AG08396 (cell line): ENCODE measurements at places on chromosomes 12 and 14.

GRCh38 chr12:12924169-12924568 lies 27.8 kb downstream of the GPRC5D start:
- no peak for DNase-seq

DNA sequence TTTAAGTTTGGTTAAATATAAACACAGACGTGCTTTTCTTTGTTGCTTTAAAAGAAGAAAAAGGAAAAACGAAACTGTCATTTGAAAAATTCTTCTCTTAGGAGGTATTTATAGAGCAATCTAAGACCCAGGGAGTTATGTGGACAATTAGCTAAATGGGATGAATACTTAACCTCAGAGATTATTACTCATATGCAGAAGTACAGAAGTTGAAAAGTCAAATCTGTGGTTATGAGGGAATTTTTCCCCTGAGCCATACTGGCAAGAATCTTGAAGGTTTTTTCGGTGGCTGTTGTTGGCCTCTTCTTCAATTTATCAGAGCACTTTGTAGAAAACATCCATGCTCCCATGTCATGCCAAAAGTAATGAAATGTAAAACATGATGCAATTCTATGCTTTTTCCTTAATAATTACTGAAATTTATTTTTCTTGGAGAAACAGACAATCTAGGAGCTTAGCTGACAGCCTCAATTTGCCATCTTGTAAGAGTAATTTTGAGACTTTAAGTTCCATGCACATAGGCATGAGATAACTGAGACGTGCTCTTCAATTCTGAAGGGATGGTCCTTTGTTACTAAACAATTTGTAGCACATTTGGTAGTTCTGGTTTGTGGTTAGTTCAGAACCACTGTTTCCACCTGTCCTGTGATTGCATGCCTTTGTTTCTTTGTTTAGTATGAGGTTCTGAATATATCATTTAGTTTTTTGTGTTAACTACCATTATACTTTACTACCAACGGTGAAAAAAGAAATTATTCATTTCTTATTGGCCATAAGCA lies 126.6 kb downstream of the BCAT1 start:
- DNase-seq: peak; percentile 17

DNA sequence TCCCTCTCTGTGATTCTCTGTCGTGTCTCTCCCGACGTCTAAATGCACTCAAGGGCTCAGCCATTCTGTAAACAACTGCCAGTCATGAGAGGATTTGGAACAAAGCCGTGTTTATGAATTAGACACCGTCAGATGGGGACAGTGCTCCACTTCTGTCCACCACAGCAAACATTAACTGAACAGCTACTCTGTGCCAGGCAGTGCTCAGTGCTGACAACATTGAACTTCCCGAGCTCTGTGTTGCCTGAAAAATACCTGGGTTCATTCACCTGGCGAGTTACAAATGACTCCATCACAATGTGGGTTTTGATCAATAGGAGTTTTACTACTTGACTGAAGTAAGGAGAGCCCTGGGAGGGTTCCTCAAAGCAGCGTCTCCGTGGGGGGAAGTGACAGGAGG lies 139.3 kb downstream of the GLT1D1 start:
- DNase-seq: no peak

GRCh38 chr12:132300789-132301722 lies 28.3 kb downstream of the GALNT9 start:
- DNase-seq: no peak

- DNase-seq: no peak
These were observed 28.1 kb downstream of the DYRK2 start for GRCh38 chr12:67676624-67677023.

DNA sequence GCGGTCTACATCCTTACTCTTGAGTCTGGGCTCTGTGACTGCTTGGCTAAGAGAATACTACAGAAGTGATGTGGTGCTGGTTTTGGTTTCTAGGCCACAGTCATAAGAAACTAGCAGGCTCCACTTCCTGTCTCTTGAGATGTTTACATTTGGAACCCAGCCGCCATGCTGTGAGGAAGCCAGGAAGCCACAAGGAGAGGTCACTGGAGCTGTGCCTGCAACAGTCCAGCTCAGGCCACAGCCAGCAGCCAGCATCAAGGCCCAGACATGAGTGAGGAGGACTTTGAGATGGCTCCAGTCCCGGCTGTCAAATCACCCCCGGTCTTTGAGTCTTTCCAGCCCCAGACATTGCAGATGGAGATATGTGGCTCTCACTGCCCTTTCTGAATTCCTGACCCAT lies 12.9 kb upstream of the FAM181A start:
- no peak for DNase-seq

DNA sequence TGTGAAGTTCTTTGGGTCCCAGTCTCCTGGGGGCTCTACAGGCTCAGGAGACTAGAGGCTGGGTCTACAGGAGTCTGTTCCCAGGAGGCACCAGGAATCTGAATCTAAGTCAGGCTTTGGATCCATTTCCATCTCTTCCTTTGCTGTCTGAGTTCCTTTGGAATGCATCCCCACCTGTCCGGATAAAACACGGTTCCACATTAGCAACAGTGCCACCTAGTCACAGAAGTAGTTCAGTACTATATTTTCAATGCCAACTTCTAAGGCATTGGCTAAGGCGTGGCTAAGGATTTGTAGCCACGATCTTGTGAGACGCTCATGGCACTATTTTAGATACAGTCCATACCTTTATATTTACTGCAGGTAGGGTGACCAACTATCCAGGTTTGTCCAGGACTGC lies 15.1 kb downstream of the ZC2HC1C start:
- no peak for DNase-seq

DNA sequence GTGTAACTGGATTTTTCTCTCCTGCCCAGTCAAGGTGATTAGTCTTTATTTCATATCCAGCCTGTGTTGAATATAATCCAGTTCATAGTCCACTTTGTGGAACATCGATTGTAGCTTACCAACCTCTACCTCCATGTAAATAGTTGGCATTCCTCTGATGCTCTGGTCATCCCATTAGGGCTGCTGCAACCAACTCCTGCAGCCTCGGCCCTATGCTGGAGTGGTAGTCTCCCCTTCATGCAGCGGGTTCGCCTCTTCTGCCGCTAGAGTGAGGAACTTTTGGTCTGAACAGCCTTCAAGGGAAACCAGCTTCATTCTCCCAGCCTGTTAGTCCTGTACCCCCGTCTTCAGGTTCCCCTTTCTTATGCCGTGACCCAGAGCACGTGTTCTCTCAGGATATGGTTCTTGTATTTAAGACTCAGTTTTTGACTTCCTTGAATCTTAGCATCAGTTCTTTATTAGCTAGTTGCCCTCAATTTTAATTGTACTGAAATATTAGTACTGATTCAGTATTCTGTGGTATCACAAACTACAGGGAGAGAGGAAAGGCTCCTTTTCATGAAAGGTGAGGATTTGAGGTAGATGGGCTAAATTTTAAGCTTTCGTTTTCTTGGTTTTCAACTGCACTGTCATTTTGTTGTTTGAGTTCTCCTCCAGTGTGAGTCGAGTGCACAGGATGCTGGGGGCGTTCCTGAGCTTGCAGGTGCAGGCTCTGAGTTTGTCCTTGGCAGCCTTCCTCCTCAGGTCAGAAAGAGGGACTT lies 33.2 kb downstream of the ZNF664 start:
- no peak for DNase-seq

DNA sequence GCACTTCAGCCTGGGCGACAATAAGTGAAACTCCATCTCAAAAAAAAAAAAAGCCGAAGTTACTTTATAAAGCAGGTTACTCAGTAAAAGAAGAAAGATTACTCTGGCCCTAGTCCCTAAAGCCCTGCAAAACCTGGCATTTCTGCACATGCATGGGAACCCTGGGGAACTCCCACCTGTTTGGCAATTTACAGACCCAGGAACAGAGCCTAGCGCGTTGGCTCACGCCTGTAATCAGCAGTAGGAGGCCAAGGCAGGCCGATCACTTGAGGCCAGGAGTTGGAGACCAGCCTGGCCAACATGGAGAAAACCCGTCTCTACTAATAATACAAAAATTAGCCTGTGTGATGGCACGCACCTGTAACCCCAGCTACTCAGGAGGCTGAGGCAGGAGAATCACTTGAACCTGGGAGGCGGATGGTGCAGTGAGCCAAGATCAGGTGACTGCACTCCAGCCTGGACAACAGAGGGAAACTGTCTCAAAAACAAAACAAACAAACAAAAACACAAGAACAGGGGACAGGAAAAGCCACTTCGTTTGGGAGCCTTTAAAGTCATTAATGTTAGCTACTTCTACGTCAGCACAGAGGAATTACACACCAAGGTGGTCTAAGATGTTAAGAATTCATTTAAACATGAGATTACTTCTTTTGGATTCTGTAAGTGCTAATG lies 34.1 kb upstream of the SPTSSA start:
- no peak for DNase-seq

DNA sequence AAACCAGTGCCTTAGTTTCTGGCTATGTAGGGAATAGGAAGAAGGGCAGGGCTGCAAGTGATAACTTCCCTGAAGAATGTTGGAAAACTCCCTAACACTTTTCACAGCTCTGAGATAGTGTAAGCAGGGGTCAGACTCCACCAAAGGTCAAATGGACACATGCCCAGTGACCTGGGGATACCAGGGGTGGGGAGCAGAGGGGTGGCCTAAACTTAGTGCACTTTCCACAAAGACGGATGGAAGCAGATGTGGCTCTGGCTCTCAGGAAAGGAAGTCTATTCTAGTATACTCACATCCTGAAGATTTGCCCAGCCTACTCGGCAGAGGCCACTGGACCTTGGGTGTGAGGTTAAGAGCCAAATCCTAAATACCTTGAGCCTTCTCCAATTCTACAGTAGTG lies 285.8 kb downstream of the NUAK1 start:
- no peak for DNase-seq

- DNase-seq: peak; percentile 25
These were observed 227.7 kb downstream of the SLC16A7 start for GRCh38 chr12:59823567-59823966.

GRCh38 chr12:123041811-123042655 lies 61.6 kb downstream of the ARL6IP4 start:
- DNase-seq: peak; percentile 86

- DNase-seq: no peak
These were observed 322.0 kb downstream of the TMTC2 start for GRCh38 chr12:83008703-83009102.

DNA sequence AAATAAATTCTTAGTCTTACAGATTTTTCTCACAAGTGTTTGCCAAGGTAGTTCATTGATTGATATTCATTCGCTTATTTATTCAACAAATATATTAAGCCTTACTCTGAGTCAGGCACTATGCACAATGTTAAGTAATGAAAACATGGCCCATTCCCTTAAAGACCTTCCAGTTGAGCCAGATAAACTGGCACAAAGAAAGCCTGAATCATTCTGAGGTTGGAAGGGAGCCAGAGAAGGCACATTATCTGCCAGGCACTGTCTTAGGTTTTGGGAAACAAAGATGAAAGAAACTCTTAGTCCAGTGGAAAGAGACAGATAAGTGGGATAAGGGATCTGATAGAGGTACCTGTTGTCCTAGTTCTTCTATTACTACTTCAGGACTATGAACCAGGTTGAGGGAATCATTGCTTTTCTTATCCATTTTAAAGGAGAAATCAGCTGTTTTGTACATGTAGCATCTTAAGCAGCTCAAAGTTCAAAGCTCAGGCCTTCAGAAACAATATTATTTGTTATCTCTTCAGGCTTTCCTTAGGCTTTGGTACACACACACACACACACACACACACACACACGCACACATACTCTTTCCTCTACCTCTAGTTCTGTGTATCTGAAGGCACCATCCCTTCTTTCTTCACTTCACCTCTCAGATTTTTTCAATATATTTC lies 27.0 kb downstream of the PDE6H start:
- DNase-seq: no peak

DNA sequence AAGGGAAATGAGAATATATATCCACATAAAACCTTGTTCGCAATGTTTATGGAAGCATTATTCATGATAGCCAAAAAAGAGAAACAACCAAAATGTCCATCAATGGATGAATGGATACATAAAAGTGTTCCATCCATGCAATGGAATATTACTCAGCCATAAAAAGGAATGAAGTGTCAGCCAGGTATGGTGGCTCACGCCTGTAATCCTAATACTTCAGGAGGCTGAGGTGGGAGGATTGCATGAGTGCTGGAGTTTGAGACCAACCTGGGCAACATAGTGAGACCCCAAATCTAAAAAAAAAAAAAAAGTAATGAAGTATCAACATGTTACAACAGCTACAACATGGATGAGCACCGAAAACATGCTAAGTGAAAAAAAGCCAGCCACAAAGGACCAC lies 23.6 kb upstream of the C12orf76 start:
- no peak for DNase-seq

DNA sequence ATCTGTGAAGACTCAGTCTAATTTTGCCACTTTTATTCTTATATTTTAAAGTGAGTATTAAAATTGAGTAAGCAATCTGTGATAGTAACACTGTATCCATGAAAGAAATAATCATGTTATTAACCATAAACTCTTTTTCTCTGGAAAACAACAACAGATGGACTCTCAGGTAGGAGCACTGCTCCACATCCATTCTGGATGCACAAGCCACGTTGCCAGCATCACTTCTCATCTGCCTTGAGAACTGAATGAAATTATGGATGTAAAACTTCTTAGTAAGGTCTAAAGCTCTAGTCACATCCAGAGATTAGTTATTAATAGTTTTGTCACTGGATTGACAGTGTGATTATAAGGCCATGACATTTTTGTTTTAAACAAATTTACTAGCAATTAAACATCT lies 489.1 kb upstream of the SYT1 start:
- DNase-seq: no peak

GRCh38 chr14:100748403-100748802 lies 21.7 kb downstream of the DLK1 start:
- no peak for DNase-seq

- no peak for DNase-seq
These were observed 85.0 kb downstream of the AKAP6 start for GRCh38 chr14:32413967-32414640.

- DNase-seq: no peak
These were observed 179.3 kb upstream of the FLRT2 start for GRCh38 chr14:85350667-85351066.

DNA sequence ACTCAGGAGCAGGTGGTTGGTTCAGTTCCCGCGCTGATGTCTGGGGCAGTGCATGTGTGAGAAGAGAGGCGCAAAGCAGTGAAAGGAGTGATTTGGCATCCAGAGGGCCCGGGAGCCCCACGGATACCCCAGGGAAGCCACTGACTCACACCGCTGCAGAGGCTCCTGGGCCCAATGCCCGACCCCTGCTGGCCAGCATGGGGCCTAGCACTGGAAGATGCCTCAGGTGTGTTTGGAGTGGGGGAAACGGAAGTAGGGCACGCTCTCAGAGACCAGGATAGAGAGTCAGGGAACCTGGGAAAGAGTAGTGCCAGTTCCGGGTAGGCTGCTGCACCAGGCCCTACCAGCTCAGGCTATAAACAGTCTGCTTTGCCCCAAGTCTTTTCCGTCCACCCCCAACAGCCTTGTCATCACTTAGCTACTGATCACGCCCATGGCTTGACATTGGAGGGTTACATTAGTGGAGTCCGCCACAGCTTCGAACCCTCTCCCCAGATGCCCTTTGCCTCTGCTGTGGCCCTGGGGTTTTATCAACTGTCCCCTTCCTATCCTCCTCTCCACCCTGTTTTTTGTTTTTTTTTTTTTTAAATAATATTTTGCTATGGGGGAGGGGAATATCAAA lies 9.5 kb upstream of the CSAD start:
- DNase-seq: peak; percentile 78

DNA sequence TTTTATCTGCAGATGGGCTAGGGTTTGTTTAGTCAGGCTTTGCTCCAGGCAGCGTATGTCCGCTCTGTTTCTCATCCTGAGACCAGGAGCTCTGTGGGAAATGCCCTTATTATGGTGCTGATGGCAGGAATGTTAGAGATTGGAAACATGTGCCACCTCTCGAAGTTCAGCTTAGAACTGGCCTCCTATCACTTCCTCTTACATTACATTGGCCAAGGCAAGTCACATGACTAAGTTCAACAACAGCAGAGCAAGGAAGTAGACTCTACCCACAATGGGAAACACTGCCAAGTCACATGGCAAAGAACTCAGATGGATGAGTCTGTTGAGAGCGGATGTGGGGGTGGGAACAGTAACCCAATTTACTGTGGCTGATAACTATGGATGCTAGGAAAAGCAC lies 161.9 kb upstream of the WSCD2 start:
- no peak for DNase-seq
